ENCODE measurements at places on chromosomes 1 and 21.

DNA sequence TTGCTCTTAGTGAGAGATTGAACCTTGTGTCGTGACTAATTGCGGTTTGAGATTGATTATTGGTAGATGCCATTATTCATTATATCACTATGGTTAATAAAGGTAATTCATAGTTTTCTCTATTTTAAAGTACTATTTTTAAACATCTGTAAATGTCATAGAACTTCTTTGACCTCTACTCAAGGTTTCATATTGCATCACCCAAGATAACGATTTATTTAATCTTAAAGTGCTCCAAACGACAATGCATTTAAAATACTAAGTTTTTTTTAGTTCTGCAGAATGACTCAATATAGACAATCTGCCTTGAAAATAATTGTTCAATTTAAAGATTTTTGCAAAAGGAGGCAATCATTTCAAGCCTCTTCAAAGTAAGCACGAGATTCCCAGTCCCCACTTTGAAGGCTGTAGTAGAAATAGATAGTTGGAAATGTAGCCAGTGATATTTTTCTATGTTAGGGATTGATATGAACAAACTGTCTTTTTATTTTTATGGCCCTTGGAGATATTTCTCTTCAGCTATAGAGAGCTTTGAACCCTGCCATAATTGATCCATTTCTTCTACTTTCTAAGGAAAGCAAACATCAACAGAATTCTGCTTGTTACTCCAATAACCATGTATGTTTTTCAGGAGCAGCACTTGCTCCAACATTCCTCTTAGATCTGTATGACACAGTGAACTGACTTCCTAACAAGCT is 114.2 kb upstream of the PALMD start:
- no peak for DNase-seq

GRCh38 chr21:44499631-44500030 is 40.4 kb downstream of the KRTAP10-1 start:
- DNase-seq: no peak

DNA sequence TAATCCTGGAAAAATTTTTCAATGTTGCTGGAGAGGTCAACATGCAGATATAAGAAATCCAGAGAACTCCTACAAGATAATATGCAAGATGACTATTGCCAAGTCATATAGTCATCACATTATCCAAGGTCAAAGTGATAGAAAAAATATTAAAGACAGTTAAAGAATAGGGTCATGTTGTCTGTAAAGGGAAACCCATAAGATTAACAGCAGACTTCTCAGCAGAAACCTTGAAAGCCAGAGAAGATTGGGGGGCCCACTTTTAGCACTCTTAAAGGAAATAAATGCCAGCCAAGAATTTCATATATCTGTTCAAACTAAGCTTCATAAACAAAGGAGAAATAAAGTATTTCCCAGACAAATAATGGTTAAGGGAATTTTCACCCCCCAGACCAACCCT is 64.1 kb downstream of the PTGFR start:
- no peak for DNase-seq

DNA sequence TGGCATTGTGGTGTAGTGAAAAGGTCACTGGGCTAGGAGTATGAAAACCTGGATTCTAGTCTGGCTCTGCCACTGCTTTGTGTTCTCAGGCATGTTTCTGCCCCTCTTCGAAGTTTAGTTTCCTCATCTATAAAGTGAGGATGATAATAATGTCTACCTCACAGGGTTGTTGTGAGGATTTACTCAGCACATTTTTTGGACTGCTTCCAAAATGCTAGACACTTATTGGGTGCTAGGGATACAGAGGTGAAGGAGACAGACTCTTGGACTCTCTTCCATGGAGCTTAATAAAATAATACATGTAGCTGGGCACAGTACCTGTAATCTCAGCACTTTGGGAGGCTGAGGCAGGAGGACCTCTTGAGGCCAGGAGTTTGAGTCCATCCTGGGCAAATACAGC is 3.6 kb downstream of the KIF2C start:
- no peak for DNase-seq

GRCh38 chr1:184759112-184759511 is 4.5 kb upstream of the EDEM3 start:
- no peak for DNase-seq

GRCh38 chr1:203655671-203656070 is 29.0 kb downstream of the ATP2B4 start:
- DNase-seq: no peak

Measured in DMS79 (cell line).